ENCODE measurements at places on chromosomes 12 and 14.

DNA sequence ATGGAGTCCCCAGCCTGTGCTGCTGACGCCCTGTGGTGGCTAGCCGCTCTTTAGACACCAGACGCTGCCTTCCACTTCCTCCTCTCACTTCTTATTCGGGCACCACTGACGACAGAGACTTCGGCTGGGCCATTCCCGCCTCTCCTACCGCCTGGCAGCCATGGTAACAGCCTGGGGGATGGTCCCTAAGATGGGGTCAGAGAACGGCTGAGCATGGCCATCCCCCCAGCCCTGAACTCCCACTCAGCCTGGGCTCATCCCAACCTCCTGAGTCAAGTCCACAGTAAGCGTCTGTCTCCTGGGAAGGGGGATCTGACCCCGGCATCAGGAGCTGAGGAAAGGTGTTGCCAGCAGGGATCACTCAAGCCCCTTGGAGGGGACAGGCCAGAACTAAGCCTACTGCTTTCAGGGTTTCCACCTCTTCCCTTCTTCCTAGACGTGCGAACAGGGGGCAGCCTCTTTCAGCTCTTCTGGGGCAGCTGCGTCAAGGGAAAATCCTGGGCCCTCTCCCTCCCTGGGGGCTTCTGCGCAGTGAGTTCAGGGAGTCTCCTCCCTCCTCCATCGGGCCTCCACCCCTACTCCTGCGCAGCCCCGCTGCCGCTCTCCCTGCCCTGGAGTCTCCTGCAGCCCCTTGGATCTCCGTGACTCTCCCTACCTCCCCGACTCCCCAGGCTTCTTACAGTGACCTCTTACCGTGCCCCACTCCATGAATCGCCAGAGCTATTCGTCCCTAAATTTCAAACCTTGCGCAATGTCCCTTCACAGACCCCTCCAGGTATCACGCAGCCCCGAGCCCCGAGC lies 643 bp upstream of the TAMALIN start:
- peaks cover 5% of the 10 kb centered on the region for H3K27me3 ChIP-seq
- peaks cover 33% of the 10 kb centered on the region for H3K4me1 ChIP-seq
- peak overlapping the region; percentile 82 for H3K4me3 ChIP-seq
- peak; percentile 85 for DNase-seq

- no peak for DNase-seq
- no peak overlapping the region for H3K27ac ChIP-seq
- no peaks in the 10 kb centered on the region for H3K4me1 ChIP-seq
- H3K4me3 ChIP-seq = no peak overlapping the region
Measured at GRCh38 chr12:94457311-94457710, 2.4 kb downstream of the CEP83 start.

DNA sequence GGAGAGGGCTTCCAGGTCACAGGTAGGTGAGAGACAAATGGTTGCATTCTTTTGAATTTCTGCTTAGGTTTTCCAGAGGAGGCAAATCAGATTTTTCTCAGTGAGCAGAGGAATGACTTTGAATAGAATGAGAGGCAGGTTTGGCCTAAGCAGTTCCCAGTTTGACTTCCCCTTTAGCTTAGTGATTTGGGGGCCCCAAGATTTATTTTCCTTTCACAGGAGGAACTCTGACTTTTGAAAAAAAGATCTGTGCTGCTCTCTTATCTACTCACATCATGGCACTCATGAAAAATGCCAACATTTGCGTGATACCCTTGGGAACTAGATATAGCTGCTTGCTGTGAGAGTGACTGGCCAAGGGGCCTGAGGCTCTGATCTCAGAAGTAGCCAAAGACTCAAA lies 58.0 kb upstream of the EVL start:
- no peak overlapping the region for H3K4me3 ChIP-seq
- peaks cover 22% of the 10 kb centered on the region for H3K4me1 ChIP-seq

GRCh38 chr12:80045594-80045993 lies 53.7 kb upstream of the OTOGL start:
- no peak for DNase-seq
- no peaks in the 10 kb centered on the region for H3K27me3 ChIP-seq
- H3K4me1 ChIP-seq = no peaks in the 10 kb centered on the region
- H3K36me3 ChIP-seq = no peaks in the 10 kb centered on the region

- no peaks in the 10 kb centered on the region for H3K27me3 ChIP-seq
- DNase-seq = no peak
- H3K27ac ChIP-seq = no peak overlapping the region
- no peak overlapping the region for H3K4me3 ChIP-seq
- H3K4me1 ChIP-seq = no peaks in the 10 kb centered on the region
Measured at GRCh38 chr14:96297000-96297399, 41.0 kb downstream of the BDKRB1 start.

DNA sequence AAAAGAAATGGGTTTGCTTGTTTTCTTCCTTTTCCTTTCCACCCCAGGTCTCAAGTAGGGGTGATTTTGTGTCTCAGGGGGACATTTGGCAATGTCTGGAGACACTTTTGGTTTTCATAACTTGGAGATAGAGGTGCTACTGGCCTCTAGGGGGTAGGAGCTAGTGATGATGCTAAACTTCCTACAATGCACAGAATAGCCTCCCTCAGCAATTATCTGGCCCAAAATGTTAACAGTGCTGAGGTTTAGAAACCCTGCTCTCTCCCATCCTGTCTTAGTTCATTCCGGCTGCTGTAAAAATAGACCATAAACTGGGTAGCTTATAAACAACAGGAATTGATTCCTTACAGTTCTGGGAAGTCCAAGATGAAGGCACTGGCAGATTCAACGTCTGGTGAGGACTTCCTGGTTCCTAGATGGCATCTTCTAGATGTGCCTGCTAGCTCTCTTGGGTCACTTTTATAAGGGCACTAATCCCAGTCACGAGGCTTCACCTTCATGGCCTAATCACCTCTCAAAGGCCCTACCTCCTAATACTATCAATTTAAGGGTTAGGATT lies 7.4 kb upstream of the GAS2L3 start:
- H3K36me3 ChIP-seq = no peaks in the 10 kb centered on the region
- H3K4me3 ChIP-seq = no peak overlapping the region
- DNase-seq = no peak
- H3K4me1 ChIP-seq = peaks cover 3% of the 10 kb centered on the region
- no peak overlapping the region for H3K27ac ChIP-seq

Data from right atrium auricular region (tissue), 2 donors.